ENCODE measurements at places on chromosomes 5 and 9. TPM values are rescaled to one million over a fixed set of nuclear protein-coding genes. Genes with fewer than 3 reads are reported as not detected.

GRCh38 chr9:15501179-15501578 lies 9.6 kb downstream of the PSIP1 start:
- no peak for DNase-seq

- DNase-seq = peak; percentile 23
These were observed 651.3 kb upstream of the MEF2C start for GRCh38 chr5:89534331-89534730.

DNA sequence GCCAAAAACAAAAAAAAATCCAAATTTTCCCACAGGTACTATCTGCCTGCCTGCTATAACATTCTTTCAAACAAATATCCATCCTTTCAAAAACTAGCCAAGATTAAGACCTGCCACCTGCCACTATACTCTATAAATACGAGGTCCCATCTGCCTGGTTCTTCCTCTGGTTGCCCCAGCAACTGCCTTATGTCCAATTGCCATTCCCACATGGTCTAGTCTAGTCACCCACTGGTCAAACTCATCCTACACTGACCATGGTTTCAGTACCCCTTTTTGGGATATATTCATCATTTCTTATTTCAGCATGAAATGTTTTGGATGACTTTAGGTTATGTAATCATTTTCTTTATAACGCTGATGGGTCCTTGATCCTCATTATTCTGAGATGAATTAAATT lies 95.1 kb upstream of the CCNG1 start:
- no peak for DNase-seq

Gene CDO1
- total RNA-seq = 3.9 TPM

Gene PELO
- 75.8 TPM for total RNA-seq
